ENCODE measurements at places on chromosomes 2 and 18.
A peak's percentile ranks its signal among the peaks of the same experiment; 100 is the strongest.

DNA sequence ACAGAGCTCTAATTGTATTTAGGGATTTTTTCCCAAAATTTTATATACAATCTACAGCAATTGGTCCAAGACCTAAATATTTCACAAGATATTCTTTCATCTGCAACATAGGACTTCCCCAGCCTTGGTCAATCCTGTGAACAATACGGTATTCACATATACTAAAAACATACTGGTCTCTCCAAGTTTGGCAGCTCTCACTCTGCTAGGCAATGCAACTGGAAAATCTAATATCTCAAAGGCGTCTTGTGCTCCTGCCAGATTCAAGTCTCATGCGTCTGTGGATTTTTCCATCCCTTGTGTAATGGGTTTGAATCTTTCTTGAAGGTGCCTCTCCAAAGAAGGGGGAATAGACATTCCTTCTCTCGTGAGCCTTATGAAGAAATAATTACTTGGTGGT, 27.4 kb upstream of the MBOAT2 start:
- H3K36me3 ChIP-seq, result no peaks in the 10 kb centered on the region
- H3K27ac ChIP-seq, result no peak overlapping the region
- DNase-seq, result no peak
- H3K4me1 ChIP-seq, result peaks cover 9% of the 10 kb centered on the region
- H3K4me3 ChIP-seq, result no peak overlapping the region

DNA sequence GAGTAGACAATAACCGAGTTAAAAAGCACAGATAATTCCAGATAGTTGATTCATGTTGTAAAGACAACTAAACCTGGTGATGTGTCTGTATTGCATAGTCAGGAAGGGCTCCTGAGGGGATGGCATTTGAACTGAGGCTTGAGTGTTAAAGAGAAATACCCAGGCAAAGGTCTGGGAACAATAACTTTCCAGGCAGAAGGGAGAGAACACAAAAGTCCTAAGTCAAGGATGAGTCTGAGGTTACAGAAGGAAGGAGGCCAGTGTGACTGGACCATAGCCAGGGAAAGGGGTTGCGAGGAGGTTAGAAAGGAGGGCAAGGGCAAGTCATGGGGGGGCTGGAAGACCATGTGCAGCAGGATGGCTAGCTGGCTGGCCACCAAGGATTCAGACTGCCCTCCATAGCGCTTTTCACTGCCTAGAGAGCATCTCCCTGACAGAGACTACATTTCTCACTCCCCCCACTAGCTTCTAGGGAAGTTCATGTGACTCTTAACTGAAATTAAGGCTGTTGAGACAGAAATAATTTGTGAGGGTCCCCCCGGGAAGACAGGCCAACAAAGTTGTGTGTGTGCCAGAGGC, 135.5 kb upstream of the CREB1 start:
- H3K27me3 ChIP-seq, result no peaks in the 10 kb centered on the region
- H3K4me1 ChIP-seq, result no peaks in the 10 kb centered on the region
- no peaks in the 10 kb centered on the region for H3K36me3 ChIP-seq
- H3K4me3 ChIP-seq, result no peak overlapping the region
- no peak overlapping the region for H3K27ac ChIP-seq
- DNase-seq, result no peak

- peak overlapping the region; percentile 14 for H3K27ac ChIP-seq
- DNase-seq, result no peak
- no peaks in the 10 kb centered on the region for H3K27me3 ChIP-seq
- no peaks in the 10 kb centered on the region for H3K36me3 ChIP-seq
- no peak overlapping the region for H3K4me3 ChIP-seq
- H3K4me1 ChIP-seq, result no peaks in the 10 kb centered on the region
Measured at GRCh38 chr2:156125018-156125417, 207.5 kb downstream of the NR4A2 start.

DNA sequence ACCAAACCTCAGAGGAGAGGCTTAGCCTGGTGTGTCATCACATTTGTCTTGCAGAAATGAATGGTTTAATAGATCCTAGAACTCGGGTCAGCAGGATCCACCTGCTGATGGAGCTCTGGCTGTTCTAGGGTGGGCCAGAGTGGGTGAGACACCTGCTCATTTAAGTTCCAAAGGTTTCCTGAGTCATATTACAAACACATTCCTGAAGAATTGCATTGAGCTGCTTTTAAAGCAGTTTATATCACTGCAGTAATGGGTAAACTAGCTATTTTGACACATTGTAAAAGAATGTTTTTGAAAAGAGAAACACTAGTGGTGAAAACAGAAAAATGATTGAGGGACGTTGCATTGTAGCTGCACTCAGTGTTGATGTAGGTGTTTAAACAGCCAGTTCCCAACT, 175.3 kb upstream of the TCF4 start:
- DNase-seq, result peak; percentile 60
- no peak overlapping the region for H3K4me3 ChIP-seq
- peak overlapping the region; percentile 81 for H3K27ac ChIP-seq
- no peaks in the 10 kb centered on the region for H3K27me3 ChIP-seq
- H3K4me1 ChIP-seq, result peaks cover 42% of the 10 kb centered on the region

All from Caco-2 (cell line).